ENCODE measurements at places on chromosomes 16 and 17.
A peak's percentile ranks its signal among the peaks of the same experiment; 100 is the strongest.

GRCh38 chr17:51718983-51719382 is 439.5 kb downstream of the CA10 start:
- DNase-seq, result no peak

DNA sequence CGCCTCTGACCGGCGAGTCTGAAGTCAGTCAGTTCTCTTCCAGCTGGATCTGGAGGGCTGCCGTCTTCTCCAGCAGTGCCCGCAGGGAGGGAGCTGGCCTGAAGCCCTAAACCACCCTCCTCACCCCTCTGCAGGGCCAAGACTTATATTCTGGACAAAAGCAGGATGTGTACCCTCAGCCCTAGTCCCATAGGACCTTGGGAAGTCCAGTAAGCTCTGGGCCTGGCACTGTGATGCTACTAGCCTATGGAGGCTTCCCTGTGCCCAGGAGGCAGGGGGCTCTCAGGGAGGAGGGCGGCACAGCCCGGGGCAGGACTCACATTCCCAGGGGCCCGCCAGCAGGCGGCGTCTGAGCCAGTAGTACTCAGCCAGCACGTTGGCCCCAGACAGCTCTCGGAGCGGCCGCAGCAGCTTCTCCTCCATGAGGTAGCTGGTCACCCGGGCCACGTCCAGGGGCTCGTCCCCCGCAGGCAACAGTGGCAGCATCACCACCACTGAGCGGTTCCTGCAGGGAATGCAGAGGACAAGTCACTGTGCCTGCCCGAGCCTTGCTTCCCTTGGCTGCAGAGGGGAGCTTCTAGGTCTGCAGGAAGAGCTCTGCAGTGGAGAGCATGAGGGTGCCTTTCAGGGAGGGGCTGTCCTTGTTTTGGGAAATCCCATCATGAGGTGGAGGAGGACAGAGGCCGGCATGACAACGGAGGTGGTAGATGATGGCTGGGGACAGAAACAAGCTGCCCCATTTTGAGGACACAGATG is 41.7 kb downstream of the RMI2 start:
- DNase-seq, result peak; percentile 19

- no peak for DNase-seq
Measured at GRCh38 chr17:3556916-3557767, 470 bp downstream of the TRPV3 start.

GRCh38 chr16:53636978-53637377 is 66.7 kb downstream of the RPGRIP1L start:
- DNase-seq, result no peak

DNA sequence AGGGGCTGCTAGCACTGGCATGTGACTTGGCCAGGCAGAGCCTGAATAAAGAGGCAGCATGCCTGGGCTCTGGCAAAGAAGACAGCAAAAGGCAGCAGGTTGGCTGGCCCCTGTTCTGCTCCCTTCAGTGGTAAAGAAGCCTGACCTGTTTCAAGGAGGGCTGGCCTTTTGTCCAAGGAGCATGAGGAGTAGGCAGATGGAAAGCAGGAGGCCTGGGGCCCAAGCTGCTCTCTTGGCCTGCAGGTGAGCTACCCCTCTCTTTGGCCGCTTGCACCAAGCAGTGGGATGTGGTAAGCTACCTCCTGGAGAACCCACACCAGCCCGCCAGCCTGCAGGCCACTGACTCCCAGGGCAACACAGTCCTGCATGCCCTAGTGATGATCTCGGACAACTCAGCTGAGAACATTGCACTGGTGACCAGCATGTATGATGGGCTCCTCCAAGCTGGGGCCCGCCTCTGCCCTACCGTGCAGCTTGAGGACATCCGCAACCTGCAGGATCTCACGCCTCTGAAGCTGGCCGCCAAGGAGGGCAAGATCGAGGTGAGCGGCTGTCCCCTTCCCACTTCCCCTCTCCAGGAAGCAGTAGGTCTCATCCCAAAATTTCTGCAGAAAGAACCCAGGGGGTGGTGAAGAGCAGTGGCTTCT is 8.0 kb downstream of the TRPV2 start:
- DNase-seq, result no peak

DNA sequence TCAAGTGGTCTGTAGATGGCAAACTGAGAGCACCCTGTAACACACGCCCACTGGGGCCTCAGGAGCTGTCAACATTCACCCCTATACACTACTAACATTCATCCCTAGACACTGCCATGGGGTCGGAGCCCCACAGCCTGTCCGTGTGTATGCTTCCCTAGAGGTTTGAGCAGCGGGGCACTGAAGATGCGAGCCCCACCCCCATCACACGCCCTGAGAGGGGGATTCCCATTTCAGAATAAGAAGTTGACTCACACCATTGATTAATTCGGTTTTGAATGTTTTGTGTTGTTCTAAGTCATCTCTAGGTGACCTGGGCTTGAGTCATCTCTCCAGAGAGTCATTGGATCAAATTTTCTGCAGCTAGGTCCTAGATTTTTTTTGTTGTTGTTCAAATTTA is 37.3 kb upstream of the MMD start:
- DNase-seq, result no peak

- no peak for DNase-seq
Measured at GRCh38 chr17:57649731-57650484, 95.2 kb downstream of the CCDC182 start.

DNA sequence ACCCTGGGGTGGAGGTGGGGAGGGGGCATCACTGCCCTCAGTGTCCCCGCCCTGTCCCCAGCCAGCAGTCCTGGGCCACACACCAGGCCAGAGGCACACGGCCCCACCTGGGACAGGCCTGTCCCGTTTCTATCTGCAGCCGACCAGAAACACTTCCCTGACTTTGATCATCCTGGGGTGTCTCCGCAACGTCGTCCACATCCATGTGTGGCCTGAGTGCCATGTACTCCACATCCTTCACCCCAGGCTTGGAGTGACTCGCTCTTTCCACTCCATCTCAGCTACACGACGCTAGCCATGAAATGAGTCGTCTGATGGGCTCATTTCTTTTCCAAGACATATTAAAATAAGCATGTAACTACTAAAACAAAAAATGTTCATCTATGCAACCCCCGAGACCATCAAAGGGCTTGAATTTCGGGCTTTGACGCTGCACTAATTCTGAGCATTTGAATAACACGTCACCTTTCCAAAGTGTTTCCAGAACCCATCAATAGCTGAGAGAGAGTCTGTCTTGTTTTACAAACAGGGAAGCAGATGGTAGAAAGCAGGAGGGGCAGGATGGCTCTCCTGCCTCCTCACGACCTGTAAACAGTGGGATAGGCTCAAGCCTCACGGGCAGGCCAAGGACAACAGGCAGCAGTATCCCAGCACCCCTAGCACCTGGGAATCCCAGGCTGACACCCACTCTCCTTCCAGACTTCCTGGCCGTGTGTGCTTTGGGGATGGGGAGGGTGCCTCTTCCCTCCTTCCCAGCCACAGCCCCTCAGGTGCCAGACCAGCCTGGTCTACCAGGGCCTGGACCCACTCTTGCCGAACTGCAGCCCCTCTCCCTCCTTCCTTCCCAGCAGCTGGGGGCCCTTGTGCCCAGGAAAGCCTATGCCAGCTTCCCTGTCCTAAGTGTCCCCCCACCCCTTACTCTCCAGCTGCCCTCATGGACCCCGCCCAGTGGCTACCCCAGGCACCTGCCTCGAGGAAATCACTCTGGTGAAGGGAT is 20.0 kb upstream of the RASD1 start:
- peak; percentile 95 for DNase-seq

- DNase-seq, result no peak
Measured at GRCh38 chr16:88131256-88131655, 180.0 kb downstream of the BANP start.

DNA sequence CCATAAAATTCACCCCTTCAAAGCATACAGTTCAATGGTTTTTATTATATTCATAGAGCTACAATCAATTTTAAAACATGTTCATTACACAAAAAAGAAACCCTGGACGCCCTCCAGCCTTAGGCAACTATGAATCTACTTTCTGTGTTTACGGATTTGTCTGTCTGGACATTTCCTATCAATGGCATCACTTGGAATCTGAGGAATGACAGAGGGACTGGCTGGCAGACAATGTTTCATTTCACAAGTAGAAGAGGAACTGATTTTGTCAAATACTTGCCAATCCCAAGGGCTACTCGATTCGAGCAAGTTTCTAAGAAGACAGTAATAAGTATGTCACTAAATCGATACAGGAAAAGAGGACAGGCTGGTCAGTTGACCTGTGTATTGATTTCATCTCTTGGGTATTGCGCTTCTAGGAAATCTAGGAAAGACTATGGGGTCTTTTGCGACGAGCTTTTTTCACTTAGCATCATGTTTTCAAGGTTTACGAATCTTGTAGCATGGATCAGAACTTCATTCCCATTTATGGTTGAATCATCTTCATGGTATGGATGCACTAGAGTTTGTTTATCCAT is 56.6 kb downstream of the RGS9 start:
- DNase-seq, result no peak

DNA sequence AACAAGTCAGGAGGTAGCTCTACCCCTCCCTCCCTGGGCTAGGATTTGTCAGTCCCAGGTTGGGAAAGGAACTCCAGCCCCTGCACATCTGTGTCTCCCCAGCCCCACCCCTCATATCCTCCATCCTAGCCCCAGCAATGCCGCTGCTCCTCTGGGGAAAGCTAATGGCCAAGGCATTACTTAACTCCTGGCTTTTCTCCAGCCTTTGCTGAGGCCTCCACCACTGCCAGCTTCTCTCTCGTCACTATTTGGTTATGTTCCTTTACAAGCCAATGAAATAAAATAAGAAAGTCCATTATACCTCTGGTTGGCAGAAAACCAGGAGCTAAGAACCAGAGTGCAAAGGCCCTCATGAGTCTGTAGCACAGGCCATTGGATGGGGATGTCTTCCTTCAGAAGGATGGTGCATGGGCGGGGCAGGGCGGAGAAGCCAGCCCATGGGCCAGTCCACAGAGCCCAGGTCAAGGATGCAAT is 171.0 kb downstream of the CCDC182 start:
- no peak for DNase-seq

- DNase-seq, result no peak
Measured at GRCh38 chr16:83681381-83681956, 126.3 kb upstream of the HSBP1 start.

DNA sequence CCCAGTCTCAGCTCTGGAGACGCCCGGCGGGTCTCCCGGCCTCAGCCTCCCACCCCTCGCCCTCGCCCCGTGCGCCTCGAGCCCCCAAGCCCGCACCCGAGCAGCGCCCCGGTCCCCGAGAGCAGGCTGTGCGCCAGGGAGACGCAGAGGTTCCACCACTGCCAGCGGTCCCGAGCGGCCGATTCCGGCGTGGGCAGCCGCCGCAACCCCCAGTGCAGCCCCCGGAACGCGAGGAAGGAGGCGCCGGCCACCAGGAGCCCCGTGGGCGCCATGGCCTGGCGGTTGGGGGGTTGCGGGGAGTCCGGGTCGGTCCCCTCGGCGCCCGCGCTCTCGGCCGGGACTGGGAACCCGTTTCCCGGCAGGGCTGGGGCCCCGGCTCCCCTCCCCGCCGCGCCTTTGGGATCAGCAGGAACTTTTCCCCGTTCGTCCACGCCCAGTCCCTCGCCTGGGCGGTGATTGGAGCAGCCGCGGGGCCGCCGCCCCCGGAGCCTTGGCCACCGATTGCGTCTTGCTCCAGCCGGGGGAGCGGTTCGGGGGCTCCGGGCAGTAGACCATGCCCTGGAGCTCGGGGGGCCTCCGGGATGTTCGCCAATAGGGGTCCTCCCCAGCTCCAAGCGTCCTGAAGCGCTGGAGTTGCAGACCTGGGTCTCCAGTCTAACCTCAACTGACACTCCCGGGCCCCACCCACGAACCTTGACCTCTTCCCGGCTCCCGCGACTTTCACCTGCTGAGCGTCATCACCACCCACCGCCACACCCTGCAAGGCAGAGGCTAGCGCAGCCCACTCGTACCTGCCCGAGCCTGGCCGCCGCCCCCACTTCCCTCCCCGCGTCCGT is at the start of gene TLCD2:
TLCD2 (minus strand) TSS at position 407 of the 836 bp plus-strand sequence; CDS start at position 272, 135 bp downstream.
- peak; percentile 42 for DNase-seq
